ENCODE measurements at places on chromosomes 4 and X. TPM values are rescaled to one million over a fixed set of nuclear protein-coding genes. Genes with fewer than 3 reads are reported as not detected.

The FAM47E gene
- not detected for total RNA-seq

The PNMA3 gene
- total RNA-seq: not detected

The PABPC1L2B gene
- not detected for total RNA-seq

The PDLIM3 gene
- 98.6 TPM for total RNA-seq

The VCX gene
- total RNA-seq: not detected

The IBSP gene
- 0.14 TPM for total RNA-seq

The TEX13C gene
- total RNA-seq: not detected

The CRLF2 gene
- not detected for total RNA-seq

The XG gene
- total RNA-seq: 0.57 TPM

The TRIM75 gene
- total RNA-seq: under 0.01 TPM

The OPRPN gene
- not detected for total RNA-seq

The WWC2 gene
- total RNA-seq: 45.1 TPM

The ASB5 gene
- 2.2 TPM for total RNA-seq

The TDO2 gene
- 12.3 TPM for total RNA-seq

The SLC6A14 gene
- total RNA-seq: not detected

The HPSE gene
- 0.66 TPM for total RNA-seq

The IGFBP7 gene
- total RNA-seq: 311 TPM

The PPBP gene
- not detected for total RNA-seq

The IL2 gene
- not detected for total RNA-seq

The CNGA1 gene
- total RNA-seq: not detected

The TAF9B gene
- total RNA-seq: 33.2 TPM

The ARX gene
- not detected for total RNA-seq

The PDZD4 gene
- total RNA-seq: not detected

The ARSD gene
- 20.1 TPM for total RNA-seq

The NSUN7 gene
- under 0.01 TPM for total RNA-seq

Data from placental pericyte (primary cell).